ENCODE measurements at places on chromosomes 2 and 18.

- no peak for DNase-seq
Measured at GRCh38 chr18:36372903-36373311, 75.4 kb downstream of the FHOD3 start.

DNA sequence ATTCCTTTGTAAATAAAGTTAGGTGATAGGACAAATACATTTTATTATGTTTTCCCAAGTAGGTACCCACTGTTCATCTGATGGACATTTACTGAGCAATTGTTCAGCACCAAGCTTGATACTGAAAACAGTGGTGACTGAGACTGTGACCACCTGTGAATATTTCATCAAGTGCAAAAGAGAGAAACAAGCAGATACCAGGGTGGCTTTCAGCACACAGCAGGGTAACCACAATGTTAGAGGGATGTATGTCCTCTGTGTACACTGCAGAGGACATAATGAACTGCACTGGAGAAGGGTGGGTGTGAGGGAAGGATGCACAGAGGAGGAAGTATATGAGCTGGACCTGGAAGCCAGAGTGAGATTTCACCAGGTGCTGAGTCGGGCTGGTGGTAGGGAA is 411.8 kb downstream of the RAD51AP2 start:
- DNase-seq: no peak

- DNase-seq: no peak
Measured at GRCh38 chr2:212441141-212441540, 97.5 kb downstream of the ERBB4 start.

GRCh38 chr2:10575609-10576280 is 114.0 kb downstream of the NOL10 start:
- DNase-seq: peak; percentile 26

GRCh38 chr2:165718610-165719210 is 75.3 kb downstream of the GALNT3 start:
- DNase-seq: no peak

- no peak for DNase-seq
Measured at GRCh38 chr2:215365184-215365658, 53.4 kb downstream of the ATIC start.

DNA sequence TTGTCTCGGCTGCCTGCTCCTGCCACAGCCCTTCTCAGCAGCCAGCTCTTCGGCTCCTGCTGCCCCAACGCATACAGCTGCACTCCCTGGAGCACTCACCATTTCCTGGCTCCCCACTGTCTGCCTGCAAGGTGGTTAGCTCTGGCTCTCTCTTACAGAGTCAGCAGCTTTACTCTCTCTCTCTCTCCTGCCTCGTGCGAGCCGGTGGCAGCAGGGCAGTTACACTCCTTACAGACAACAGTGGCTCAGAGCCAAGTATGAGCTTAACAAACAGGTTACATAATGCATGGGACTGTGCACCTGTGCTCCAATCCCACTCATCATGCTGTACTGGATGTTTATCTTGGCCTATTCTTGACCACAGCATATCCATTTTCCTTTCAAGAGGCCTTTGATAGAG is 47.4 kb upstream of the DNAJC10 start:
- DNase-seq: no peak

DNA sequence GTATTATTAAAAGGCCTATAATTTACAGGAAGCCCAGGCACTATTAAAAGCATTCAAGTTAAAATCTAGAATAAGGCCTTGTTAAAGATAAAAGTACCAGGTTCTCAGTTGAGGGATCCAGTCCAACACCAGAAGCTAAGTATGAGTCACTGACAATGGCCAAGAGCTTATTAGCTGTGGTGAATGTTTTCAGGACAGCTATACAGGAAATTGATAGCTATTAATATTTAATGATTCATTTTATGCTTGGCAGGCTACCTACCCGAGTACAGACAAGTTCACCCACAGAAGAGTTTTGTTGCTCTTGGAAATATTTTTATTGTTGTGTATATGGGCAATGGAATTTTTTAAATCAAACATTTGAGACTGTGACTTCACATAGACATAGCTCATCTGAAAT is 729.6 kb upstream of the ZNF804A start:
- no peak for DNase-seq

DNA sequence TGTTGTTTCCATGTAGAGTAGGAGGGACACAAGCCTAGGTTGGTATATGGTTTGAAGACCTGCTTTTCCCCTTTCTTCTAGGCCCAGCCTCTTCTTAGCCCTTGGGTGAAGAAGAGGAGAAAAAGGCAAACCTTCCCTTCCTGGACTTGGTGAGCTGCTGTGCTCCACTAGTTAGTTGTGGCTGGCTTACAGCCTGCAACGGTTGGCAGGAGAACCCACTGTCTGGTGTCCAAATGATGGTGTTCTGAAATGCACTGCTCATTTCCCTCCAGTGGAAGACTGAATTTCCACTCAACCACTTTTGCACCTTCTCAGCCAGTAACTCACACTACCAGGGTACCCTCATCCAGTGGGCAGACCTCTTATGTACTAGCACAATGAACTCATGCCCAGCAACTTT is 824.1 kb downstream of the NRXN1 start:
- no peak for DNase-seq

DNA sequence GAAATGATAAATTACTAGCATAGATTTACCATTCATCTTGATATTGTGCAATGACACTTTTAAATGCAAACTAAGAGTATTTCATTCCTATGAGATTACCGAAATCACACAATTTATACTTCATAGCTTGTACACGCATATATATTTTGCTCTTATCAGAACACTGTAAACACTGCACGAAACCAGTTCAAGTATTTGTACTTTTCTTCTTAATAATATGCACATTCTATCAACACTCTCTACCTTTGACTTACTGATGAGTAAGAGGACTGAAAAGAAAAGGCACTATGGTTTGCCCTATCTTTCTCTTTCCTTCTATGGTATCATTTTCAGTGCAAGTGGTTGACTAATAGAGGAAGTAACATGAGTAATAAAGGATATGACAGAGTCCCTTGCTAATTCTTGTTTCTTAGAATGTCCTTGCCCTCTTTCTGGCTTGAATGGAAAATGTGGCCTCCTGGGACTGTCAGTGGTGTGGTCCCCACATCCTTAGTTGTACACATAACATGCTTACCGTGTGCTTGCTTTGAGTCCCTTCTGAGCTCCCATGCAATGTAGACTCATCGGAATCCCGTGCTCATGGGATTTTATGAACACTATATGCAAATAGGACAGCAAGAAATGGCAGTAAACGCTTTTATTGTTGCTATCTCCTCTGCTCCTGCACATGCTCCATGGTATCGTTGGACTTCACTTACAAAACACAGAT is 363.5 kb upstream of the TNP1 start:
- peak; percentile 89 for DNase-seq

- no peak for DNase-seq
Measured at GRCh38 chr18:50830544-50830943, 10.7 kb upstream of the MRO start.

Data from activated CD4-positive, alpha-beta T cell treated with anti-CD3 and anti-CD28 coated beads, Interleukin-10, Interleukin-2, amounts not matched to agents 100 ng/mL and 50 ng/mL, durations not matched to agents 16 hours and 8 hours (primary cell).